ENCODE measurements at places on chromosomes 4 and X.

GRCh38 chr4:23260511-23260910 is 567.8 kb downstream of the GBA3 start:
- DNase-seq: no peak

DNA sequence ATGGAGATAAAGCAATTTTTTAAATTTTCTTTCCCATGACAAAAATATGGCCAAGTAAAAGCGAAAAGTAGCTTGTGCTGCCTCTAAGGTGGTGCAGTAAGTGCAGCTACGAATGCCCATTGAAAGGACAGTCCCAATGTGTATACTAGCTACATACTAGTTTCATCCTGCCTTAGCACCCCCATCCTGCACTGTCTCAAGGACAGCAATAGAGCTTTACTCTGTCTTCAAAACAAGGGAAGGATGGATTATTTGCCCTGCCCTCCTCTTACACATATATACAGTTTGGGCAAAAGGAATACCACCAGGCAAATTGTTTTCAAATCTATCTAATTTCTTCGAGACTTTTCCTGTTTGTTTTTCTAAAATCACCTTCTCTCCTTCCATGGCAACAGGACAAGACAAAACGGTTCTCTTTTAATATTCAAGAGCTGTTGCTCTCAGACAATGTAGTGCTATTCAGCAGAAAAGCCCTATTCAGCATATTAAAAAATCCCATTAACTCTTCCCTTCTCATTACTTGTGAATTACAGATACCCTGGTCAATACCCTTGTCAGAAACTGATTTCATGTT is 75.1 kb upstream of the SLC7A11 start:
- no peak for DNase-seq

DNA sequence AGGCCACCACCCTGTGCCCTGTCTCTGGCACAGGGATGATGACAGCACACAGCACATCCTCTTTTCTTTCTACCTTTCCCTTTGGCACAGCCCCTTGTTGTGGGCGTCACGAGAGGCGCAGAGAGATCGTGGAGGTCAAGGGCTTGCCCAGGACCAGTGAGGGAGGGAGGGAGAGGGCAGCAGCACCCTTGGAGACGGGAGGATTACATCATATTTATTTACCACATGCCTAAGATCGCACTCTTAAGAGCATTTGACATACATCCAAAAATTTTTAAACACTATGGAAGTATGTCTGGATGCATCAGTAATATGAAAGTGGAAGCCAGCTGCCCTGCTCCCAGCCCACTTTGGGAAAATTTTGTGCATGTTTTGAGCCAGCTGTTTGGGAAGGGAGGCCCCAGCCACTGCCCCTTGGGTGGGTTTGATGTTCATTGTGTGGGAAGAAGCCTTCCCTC is 12.7 kb downstream of the WFS1 start:
- no peak for DNase-seq

- no peak for DNase-seq
These were observed 81.6 kb downstream of the RBPJ start for GRCh38 chr4:26402458-26402857.

DNA sequence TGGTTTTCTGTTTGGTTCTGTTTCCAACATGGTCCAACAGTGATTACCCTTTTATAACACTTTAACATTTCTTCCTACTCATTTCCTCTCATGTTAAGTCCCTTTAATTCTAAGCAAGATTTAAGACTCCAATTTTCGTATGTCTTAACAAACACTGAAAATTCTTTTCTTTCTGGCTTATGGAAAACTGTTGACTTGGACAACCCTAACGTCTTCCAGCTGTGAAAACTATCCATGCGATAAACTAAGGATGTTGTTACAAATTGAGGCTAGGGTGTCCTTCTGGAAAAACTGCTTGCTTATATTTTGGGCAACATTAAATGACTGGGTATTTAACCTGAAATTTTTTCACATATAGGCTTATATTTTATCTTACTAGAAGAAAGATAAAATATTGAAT is 33.9 kb upstream of the RTL3 start:
- DNase-seq: no peak

DNA sequence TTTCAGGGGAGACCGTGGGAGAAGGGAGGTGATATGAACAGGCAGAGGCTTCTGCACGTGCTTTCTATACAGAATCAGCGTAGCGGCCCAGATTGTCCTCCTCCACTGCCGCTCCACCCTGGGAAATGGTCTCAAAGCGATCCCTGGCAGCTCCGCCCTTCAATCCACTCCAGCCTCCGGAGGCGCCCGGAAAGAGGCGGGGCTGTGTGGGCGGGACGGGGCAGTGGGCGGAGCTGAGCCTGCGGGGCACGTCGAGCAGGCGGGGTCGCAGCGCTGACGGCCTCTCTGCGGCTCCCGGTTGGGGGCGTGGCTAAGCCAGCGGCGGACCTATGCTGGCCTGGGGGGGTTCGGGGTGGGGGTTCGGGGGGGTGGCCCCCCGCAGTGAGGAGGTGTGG is 210 bp upstream of the SMIM10L2A start:
- peak; percentile 84 for DNase-seq

DNA sequence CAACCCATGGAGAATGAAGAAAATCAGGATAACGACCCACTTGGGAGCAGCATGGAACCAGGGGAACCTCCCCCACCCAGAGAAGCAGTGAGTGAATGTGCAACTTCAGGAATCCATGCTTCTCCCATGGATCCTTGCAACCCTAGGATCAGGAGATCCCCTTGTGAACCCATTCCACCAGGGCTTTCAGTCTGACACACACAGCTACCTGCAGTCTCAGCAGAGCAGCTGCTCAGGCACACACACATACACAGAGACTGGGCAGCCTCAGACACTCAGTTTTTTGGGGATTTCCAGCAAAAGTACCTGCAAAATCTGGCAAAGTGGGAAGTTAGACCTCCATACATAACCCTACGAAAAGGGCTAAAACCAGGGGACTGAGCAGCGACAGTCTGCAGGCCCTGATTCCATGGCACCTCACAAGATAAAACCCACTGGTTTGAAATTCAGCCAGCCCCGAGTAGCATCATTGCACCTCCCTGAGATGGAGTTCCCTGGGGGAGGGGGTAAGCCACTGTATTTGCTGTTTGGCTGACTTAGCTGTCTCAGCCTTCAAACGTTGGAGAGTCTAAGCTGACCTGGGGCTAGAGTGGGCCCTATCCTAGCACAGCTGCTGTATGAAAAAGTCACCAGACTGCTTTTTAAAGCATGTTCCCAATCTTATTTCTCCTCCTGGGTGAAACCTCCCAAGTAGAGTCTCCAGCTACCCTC is 737.5 kb upstream of the NDST4 start:
- DNase-seq: no peak

DNA sequence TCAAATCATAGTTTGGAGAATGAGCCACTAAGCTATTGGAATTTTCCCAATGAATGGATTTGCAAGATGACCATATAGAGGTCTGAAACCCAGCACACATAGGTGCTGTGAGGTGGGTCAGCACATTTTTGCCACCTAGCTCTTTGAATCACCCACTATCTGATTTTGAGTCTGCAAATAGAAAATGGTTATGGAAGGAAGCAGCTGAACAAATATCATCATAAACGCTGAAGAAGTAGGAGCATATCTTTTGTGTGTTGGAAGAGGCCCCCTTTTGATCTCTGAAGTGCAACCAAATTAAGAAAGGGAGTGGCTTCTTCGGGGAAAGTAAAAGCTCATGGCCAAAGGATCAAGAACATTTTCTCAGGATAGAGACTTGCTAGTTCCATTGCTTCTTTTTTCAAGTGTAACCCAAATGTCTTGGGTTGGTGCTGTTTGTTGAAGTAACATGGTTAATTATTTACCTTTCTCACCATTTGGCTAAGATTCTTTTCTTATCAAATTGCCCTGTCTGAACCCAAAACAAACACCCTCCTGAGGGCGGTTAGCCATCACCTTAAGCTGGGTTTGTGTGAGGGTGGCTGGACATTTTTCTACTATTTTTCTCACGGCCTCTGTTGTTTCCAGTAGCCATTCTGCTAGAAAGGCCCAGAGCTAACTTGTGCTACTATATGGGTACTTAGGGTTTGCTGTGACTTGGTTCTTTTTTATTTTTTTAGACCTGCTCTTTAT is 18.4 kb upstream of the SORBS2 start:
- no peak for DNase-seq

- DNase-seq: no peak
These were observed 174.5 kb upstream of the SMIM31 start for GRCh38 chr4:164579270-164579942.

GRCh38 chrX:115561605-115562479 is 868 bp downstream of the PLS3 start:
- no peak for DNase-seq

GRCh38 chrX:1595711-1596060 is 4.3 kb downstream of the AKAP17A start:
- DNase-seq: no peak

- DNase-seq: no peak
These were observed 232.7 kb downstream of the ARHGAP24 start for GRCh38 chr4:85707611-85708010.

- no peak for DNase-seq
These were observed 43.5 kb upstream of the DDX60 start for GRCh38 chr4:168362025-168362401.

DNA sequence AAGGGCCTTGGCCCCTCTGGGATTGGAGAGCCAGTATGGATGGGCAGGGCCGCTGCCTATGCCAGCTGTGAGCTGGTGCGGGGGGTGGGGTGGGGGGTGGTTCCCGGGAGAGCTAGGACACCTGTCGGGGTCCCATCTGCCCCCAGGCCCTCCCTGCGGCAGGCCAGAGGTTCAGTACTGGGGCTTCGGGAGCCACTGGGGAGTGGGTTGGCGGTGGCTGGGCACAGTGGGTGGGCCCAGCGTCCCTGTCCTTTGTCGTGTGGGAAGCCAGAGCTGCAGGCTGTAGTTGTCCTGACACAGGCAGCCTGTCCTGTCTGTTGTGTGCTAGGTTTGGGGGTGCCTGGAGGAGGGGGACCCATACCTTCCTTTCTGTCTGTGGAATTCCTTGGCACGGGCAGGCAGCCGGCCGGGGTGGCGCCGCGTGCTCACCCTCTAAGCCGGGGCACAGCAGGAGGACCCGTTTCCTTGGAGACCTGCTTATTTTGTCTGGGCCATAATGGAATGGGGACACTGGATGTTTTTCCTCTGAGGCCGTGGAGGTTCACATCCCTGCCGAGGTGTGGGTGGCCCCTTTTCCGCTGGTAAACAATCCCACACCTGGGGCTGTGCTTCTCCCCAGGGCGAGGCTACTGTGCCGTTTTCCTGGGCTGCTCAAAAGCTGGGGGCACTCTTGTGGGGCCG is 14.8 kb downstream of the DOK7 start:
- no peak for DNase-seq

DNA sequence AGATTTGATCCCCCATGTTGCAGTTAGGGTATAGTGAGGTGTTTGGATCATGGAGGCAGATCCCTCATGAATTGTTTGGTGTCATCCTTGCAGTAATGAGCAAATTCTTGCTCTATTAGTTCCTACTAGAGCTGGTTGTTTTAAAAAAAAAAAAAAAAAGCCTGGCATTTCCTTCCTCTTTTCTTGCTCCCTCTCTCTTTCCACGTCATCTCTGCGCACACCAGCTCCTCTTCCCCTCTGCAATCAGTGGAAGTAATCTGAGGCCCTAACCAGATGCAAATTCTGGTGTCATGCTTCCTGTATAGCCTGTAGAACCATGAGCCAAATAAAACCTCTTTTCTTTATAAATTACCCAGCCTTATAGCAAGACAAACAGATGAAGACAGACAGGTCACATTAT is 24.5 kb downstream of the WDR17 start:
- no peak for DNase-seq

DNA sequence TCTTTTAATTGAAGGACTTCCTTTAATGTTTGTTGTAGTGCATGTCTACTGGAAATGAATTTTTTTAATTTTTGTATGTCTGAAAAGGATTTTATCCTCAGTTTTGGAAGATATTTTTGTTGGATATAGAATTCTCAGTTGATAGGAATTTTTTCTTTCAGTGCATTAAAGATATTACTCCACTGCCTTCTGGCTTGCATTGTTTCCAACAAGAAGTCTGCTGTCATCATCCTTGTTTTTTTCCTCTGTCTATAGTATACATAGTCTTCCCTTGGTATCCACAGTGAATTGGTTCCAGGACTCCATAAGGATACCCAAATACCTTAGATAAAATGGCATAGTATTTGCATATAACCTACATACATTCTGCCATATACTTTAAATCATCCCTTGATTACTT is 33.5 kb downstream of the SCD5 start:
- DNase-seq: no peak

DNA sequence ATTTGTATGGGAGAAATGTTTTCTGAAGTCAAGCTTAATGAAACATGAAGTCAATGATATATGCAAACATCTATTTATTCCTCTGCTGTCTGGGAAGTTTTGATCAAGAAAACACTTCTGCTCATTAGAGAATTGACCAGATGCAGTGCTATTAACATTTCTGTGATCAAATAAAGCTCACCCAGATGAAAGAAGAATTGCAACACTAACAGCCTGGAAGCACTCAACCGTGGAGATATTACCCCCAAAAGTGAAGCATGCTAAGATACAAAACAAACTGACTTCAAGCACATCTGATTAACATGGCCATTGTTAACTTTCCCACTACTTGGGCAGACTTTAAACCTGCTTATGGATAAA is 73.7 kb upstream of the GUCY1A1 start:
- DNase-seq: no peak

DNA sequence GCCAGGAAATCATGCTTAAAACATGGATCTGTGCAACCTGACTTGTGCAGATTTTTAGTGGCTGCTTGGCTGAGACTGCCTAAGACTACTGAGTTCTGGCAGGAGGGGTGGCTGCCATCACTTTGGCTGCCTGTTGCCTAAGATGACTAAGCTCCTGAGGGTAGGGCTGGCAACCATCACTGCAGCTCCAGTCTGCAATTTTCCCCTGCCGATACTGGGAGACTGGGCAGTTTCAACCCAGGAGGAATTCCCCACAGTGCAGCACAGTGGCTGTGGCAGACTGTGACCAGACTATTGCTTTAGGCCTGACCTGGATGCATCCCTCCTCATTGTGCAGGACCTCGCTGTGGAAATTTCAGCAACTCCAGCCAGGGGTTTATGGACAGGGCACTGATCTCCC is 544.9 kb downstream of the ANKRD50 start:
- DNase-seq: no peak

GRCh38 chrX:12401252-12401651 is 263.0 kb downstream of the FRMPD4 start:
- DNase-seq: no peak

GRCh38 chr4:89752932-89753598 is 83.9 kb downstream of the SNCA start:
- no peak for DNase-seq

DNA sequence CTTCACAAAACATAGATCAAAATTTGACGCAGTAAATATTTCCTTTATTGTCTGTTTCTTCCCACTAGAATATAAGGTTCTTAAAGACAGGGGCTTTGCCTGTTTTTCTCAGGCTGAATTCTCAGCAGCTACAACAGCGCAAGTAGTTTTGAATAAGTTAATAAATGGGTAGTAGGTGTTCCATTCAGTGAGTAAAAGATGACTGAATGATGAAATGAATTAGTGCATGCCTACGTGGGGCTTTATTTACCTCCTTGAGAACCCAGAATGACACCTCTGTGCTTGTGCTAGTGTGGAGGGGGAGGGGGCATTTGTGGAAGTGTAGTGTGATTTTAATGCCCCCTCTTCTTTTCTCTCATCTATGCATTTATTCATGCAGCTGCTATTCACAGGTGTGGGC is 278.9 kb downstream of the FBXW7 start:
- no peak for DNase-seq
